ENCODE measurements at places on chromosomes 16 and 17.
A peak's percentile ranks its signal among the peaks of the same experiment; 100 is the strongest.

DNA sequence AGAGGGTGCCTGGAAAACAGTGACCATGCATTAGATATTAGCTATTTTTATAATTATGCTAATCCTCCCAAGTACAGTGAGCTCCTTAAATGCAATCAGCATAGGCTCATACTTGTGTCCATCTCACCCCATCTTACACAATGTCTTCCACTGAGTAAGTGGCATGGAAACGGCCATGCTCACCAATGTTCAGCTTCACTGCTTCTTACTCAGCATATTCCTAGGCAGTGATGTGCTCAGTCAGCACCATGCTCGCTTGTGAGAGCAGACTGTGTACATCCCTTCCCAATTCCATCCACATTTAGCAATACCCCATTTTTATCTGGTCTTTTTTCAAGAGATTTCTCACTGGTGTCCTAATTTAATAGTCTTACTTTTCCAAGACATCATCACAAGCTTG lies 454.8 kb upstream of the SOX9 start:
- no peak for DNase-seq

GRCh38 chr17:2151358-2152033 lies 96.6 kb downstream of the HIC1 start:
- no peak for DNase-seq

DNA sequence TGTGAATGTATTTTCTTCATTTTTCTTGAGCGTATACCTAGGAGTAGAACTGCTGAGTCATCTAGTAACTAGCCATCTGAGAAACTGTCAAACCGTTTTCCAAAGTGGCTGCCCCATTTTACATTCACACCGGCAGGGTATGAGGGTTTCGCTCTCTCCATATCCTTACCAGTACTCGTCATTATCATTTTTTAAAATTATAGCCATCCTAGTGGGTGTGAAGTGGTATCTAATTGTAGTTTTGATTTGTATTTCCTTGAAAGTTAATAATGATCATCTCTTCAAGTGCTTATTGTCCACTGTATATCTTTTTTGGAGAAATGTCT lies 6.0 kb downstream of the RNF157 start:
- no peak for DNase-seq

GRCh38 chr17:80443916-80444643 lies 29.1 kb downstream of the ENDOV start:
- DNase-seq: no peak

DNA sequence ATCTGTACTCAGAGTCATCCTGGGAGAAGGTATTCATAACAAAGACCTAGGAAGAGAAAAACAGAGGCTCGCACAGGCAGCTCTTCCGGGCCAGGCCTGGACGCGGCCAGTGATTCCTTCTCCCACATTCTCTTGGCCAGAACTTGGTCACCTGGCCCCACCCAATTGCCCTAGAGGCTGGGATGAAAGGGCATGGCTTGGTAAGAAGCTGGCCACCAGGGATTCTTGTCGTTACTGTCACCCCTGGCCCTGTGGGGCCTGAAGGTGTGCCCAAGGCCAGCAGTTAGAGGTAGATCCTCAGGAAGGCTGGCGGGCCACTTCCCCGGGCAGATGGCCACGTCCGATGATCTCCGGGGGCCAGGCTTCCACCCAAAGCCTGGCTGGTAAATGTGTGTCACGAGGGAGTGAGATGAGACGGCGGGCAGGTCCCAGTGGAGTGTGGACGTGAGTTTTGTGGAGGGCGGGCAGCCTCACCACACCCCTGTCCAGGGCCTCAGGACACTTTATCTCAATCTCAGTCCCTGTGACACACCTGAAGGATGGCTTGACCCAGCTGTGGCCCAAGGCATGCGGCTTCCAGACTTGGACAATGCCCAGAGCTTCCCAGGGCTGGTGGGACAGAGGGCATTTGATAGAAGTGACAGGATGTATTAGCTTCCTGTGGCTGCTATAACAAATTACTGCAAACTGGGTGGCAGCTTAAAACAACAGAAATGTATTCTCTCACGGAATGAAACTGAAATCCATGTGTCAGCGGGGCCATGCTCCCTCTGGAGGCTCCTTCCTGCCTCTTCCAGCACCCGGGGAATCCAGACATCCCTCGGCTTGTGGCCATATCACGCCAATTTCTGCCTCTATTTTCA lies 66.3 kb upstream of the GSE1 start:
- no peak for DNase-seq

- DNase-seq: no peak
Measured at GRCh38 chr17:73132085-73132492, 32.7 kb upstream of the SSTR2 start.

DNA sequence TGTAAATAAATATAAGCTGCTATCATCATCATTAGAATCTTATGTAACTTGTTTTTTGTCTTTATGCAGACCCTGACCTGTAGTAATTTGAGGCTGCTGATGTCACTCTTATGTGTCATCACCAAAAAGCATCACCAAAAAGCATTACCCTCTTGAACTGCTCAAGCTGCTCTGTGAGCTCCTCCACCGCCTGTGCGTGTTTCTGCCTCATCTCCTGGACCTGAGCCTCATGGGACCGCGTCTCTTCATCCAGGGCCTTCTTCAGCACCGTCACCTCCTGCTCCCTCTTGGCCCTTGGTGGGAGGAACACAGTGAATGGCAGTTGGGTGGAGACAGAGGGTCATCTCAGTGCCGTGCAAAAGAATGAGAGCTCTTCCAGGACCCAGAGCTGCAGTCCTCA lies 82.4 kb downstream of the NDE1 start:
- no peak for DNase-seq

DNA sequence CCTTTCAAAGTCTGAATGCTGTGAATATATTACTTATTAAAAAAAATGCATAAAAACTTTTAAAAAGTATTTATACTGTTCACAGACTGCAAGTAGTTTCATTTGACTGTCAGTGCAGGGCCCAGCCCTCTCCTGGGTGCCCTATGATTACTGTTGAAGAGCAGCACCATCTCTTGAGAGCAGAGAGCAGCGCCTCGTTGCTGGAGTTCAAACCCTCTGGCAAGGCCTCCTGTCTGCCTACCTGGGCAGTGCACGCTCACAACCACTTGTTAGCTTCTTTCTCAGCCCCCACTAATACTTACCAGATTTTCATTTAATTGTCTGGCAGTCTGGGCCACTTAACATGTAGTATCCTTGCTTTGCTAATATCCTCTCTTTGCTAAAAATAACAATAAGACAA lies 233.4 kb downstream of the PHKB start:
- no peak for DNase-seq

GRCh38 chr16:7938175-7938574 lies 605.5 kb downstream of the RBFOX1 start:
- DNase-seq: no peak

GRCh38 chr17:44207743-44208142 lies 8.1 kb upstream of the ATXN7L3 start:
- no peak for DNase-seq

DNA sequence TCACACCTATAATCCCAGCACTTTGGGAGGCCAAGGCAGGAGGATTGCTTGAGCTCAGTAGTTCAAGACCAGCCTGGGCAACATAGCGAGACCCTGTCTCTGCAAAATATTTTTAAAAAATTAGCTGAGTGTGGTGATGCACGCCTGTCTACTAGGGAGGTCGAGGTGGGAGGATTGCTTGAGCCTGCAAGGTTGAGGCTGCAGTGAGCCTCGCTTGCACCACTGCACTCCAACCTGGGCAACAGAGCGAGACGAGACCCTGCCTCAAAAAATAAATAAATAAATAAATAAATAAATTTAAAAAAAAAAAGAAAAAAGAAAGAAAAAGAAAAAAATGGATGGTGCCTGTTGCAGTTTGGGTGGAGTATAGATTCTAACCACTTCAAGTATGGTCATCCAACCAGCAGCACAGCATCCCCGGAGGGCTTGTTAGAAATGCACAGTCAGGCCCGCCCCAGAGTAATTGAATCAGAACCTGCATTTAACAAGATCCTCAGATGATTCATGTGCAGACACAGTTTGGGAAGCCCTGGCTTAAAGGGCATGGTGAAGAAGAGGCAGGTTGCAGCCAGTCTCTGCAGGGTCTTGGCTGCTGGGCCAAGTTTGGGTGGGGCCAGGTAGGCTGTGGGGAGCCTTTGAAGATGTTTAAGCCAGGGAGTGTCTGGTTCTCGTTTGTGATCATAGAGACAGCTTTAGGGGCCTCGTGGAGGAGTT lies 40.8 kb downstream of the MRC2 start:
- no peak for DNase-seq

DNA sequence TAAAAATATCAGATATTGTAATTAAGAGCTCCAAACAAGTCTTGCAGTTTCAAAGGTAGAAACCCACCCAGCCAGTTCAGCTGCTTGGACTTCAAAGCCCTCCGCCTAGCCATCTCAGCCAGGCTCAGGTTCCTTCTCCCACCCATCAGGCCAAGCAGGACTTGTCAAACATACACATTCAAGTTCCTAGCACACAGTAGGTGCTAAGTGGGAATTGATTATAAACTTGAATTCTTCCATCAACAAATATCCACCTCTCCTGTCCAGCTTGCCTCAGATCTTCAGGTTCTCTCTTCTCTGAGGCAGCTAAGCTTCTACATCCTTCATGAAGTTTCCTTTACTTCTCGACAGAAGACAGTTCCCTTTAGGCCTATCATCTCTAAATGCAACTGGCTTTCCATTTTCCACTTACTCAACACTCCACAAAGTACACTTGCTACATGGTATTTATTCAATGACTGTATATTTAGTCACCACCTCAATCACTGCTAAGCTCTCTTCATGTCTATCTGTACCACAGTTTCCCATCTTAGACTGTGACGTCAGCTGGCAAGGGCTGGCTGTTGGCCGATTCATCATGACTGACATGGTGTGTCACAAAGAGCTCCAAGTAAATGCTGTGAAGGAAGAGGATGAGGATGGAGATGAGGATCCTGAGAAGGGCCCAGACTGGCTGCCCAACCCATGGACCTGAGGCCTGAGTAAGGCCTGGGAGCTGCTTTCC lies 13.3 kb upstream of the COG7 start:
- no peak for DNase-seq

- no peak for DNase-seq
Measured at GRCh38 chr16:29849505-29849904, 13.5 kb downstream of the CDIPT start.

DNA sequence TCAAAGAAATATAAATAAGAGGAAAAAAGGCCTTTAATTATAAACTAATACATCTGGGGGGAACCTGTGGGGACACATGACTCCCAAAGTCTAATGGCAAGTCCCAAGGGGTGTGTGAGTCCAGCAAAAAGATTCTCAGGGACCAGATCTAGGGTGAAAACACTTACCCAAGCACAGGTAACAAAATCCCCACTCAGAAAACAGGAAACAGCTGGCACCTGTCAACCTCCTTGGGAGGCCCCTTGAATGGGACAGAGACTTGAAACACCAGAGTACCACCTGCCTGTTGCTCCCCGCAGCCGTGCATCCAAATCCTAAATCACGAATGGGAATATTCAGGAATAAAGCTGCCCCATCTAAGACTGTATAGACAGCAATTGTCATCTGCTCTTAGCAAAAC lies 461.2 kb upstream of the CDH5 start:
- no peak for DNase-seq

DNA sequence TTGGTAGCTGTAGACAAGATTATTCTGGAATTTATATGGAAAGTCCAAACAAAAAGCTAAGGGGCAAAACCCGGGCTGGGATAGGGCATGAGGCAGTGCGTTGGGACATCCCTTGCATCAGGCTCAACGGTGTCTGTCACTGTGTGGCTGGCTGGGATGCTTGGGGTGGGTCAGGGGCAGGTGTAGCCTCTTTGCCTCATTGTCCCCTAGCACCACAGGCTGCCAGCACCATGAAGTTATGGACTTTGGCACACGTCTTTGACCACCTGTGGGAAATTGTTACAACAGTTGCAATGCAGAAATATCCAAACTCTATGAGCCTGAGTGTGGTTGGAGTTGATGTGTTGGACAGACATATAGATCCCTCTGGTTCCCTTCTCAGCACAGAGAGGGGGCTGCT lies 32.8 kb upstream of the MARCHF10 start:
- no peak for DNase-seq

- no peak for DNase-seq
Measured at GRCh38 chr17:41211845-41212466, 14.5 kb upstream of the KRTAP9-2 start.

- peak; percentile 89 for DNase-seq
Measured at GRCh38 chr17:34252444-34253138, 2.5 kb upstream of the CCL2 start.

GRCh38 chr17:78708510-78708973 lies 73.5 kb downstream of the CYTH1 start:
- DNase-seq: peak; percentile 36

DNA sequence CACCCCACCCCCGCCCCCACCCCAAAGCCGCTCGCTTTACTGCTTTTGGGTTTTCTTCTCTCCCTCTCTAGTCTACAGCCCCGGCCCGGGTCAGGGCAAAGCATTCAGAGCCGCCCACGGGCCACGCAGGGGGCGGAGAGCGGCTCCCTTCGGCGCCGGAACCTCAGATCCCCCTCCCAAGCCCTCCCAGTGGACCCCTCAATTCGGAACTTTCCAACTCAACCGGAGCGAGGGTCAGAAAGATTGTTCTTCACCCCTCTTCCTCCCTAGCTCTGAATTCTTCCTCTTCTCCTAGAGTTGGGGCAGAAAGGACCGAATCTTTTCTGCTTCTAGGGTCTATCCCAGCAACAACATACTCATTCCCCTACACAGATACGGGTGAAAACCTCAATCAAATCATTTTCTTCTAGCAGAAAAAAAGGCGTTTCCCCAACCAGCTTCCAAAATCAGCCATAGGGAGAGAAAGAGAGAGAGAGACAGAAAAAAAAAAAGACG lies 1.0 kb downstream of the HOXB2 start:
- DNase-seq: no peak

GRCh38 chr17:59683283-59683682 lies 23.9 kb downstream of the PTRH2 start:
- DNase-seq: no peak

DNA sequence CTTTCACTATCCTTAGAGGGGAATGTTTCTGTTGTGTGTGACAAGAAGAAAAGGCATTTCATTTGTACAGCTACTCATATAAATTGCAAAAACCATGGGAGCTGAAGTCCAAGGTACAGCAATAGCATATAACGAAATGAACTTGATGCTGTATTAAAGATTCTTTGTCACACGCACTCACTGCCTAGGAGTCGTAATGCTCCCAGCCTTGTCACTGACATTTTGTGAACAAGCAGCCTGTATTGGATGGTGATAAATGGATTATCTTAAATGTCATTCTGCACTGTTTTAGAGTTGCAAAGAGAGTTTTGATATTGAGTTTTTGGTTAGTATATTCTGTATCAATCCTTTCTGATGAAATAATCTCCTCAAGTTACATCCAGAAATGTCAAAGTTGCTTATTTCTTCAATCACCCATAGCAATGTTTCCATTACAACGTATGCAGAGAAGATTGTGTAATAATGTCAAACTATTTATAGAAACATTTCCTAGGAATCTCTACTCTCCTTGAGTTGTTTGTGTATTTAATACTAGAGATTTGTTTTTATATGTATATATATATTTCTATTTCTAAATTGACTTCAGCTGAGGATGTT lies 270.6 kb downstream of the FTO start:
- DNase-seq: no peak

Data from ovary (tissue), 10 donors.